ENCODE measurements at places on chromosomes 7 and 10.

DNA sequence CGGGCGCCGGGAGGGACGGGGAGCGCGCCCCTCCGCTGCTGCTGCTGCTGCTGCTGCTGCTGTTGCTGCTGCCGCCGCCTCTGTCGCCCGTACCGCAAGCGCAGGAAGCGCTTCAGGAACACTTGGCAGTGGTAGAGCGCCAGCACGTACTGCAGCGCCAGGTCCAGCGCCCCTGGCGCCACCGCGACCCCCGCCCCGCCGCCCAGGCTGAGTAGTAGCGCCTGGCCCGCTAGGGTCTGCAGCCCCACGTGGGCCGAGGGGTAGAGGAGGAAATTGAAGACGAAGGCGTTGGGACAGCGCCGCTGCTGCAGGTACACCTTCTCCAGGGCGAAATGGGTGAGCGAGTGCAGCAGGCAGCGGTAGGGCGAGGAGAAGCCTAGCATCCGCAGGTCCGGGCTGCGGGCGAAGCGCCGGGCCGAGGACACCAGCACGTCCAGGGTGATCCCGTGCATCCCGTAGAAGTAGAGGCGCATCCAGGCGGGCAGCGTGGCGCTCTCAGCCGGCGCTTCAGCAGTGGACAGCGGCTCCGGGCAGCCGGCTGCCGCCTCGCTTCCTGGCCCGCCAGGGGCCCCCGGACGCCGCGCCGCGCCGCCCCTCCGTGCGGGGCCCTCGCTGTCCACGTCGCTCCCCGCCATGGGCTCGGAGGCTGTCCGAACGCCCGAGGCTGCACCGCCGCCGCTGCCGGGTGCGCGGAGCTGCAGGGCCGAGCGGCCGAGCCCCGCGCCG lies at the start of gene TMEM229A:
TMEM229A (minus strand) TSS at position 699 of the 726 bp plus-strand sequence; CDS start at position 635, 64 bp downstream.
- no peak for DNase-seq

DNA sequence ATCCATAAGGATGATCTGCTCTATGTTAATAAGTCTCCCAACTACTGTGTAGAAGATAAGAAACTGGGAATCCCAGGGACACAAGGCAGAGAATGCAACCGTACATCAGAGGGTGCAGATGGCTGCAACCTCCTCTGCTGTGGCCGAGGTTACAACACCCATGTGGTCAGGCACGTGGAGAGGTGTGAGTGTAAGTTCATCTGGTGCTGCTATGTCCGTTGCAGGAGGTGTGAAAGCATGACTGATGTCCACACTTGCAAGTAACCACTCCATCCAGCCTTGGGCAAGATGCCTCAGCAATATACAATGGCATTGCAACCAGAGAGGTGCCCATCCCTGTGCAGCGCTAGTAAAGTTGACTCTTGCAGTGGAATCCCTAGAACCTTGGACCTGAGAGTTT lies 10.3 kb downstream of the WNT16 start:
- no peak for DNase-seq

DNA sequence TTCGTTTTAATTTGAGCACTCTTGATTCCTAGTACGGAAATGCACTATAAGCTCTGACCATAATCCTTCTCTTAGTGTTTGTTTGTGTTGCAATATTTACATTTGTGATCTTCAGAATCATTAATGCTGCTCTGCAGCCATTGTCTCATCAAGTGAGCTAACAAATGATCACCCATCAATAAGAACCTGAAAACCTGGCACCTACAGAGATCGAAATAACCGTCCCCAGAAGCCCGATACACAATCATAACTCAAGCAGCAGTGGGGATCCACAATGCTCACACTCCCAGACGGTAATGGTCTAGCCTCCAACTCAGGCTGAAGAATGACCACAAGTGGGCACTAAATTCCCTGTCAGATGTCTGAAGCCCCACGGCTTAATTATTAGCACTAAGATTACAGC lies 156.0 kb upstream of the NFE2L3 start:
- DNase-seq = no peak

- DNase-seq = no peak
Observed at GRCh38 chr10:373526-374309, 238.5 kb downstream of the ZMYND11 start.

GRCh38 chr7:139774376-139774775 lies 3.4 kb downstream of the HIPK2 start:
- DNase-seq = no peak

DNA sequence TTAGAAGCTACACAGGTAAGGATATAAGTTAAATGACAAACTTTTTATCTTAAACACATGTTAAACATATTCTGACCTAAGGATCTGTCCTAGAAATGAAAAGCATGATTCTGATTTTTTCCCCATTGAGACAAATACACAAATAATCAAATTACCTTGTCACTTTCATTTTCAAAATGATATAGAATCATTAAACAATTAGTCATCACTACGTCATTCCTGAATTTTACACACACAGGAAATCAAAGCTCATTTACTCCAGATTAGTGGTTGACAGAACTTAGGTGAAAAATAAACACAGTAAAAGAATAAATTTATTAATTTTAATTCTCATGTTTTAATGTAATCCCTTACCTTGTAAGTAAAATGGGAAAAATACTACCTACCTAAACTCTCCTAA lies 89.0 kb downstream of the AASS start:
- no peak for DNase-seq

GRCh38 chr10:80195046-80195574 lies 10.2 kb downstream of the ANXA11 start:
- DNase-seq = no peak

DNA sequence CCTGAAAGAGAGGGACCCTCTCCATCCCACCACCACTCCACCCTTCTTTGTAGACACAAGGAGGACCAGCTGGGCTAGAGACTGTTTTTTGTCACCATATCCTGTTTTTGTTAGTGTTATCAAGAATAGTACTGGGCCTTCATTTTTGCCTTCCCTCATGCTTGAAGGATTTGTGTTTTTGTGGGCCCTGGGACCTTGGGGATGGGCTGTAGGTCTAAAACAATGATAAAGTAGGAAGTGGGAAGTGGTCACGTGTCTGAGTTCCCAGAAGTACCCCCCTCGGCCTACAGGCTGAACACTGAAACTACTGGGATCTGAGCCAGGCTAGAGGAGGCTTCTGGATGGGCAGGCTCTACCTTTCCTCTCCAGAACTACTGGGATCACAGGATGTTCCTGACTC lies 8.9 kb downstream of the AGFG2 start:
- DNase-seq = no peak

GRCh38 chr10:6036861-6037321 lies 25.3 kb downstream of the IL2RA start:
- DNase-seq = no peak

- DNase-seq = no peak
Observed at GRCh38 chr7:2500701-2501100, 18.9 kb upstream of the LFNG start.

All from stimulated activated CD8-positive, alpha-beta memory T cell treated with anti-CD3 and anti-CD28 coated beads, Interleukin-4, amount 100 ng/mL, for 4 hours (primary cell).